Stimulated activated CD8-positive, alpha-beta memory T cell treated with anti-CD3 and anti-CD28 coated beads, Interleukin-15, amount 100 ng/mL, for 48 hours (primary cell): ENCODE measurements at places on chromosomes 5 and 9.

DNA sequence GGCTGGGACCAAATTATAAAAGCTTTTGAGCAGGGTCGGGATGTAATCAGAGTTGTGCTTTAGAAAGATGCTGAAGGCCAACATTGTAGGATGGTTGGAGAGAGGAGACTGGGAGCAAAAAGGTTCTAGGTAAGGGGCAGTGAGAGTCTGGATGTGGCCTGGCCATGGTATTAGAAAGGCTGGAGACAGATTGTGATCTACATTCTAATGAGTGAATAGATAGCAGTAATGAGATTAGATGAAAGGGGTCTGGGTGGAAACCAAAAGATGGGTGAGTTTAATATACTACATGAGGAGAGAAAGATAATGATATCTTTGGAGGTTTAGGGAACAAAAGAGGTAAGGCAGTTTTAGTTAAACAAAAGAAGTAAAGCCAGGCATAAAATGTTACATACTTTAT is 88.8 kb upstream of the SH3GL2 start:
- no peak for DNase-seq

DNA sequence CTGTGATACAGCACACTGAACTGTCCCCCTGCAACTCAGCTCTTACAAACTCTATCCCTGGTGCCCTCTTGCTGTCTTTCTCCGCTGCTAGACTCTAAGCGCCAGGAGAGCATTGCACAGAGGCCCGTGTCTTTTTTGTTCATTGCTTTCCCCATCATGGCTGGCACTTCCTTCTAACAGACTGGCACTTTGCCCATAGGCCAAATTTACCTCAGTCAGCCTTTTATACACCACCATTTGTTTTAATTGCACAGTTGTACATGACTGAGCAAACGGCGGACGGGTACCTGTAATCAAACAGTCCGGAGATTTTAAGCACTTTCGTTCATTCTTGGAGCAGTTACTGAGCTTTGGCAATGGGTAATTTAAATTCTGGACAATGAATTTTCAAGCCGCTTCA is 102.2 kb upstream of the CLINT1 start:
- no peak for DNase-seq

GRCh38 chr5:421901-422300 is 21.1 kb upstream of the EXOC3 start:
- DNase-seq: no peak

DNA sequence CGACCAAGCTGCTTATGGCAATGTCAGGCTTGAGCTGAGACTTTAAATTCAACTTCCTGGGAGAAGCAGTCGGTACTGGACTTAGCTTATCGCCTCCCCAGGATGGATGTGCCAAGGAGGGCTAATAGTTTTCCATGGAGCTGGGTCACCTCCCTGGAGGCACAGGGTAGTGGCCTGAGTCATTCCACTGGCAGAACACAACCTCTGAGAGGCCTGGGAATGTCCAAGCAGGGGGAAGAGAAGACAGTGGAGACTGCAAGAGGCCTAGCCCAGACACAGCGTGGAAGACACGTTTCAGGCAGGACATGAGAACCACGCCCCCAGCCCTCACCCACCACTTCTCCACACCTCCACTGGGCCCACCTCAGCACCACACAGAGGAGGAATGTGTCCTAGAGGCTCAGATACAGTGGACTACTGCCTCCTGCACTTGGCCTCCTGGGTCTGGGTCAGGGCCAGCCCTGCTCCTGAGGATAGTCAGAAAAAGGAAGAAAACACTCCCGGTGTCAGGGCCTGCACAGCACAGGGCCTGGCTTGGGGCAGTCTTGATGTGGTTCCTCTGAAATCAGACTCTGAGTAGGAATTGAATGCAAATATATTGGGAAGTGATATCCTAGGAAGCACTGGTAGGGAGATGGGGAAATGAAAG is 171.8 kb downstream of the FSTL4 start:
- no peak for DNase-seq

GRCh38 chr5:153491038-153491744 is 721 bp downstream of the GRIA1 start:
- DNase-seq: no peak

- no peak for DNase-seq
These were observed 45.6 kb upstream of the INSYN2B start for GRCh38 chr5:170025853-170026252.

- peak; percentile 41 for DNase-seq
These were observed at the start of gene PRELID2 for GRCh38 chr5:145834917-145835847. PRELID2 (minus strand) TSS chr5:145835342; CDS start chr5:145835251, 91 bp downstream.

GRCh38 chr5:68467794-68468193 is 252.2 kb downstream of the PIK3R1 start:
- no peak for DNase-seq

GRCh38 chr9:7961076-7961475 is 161.5 kb upstream of the DMAC1 start:
- no peak for DNase-seq
